ENCODE measurements at places on chromosomes 4 and X.

DNA sequence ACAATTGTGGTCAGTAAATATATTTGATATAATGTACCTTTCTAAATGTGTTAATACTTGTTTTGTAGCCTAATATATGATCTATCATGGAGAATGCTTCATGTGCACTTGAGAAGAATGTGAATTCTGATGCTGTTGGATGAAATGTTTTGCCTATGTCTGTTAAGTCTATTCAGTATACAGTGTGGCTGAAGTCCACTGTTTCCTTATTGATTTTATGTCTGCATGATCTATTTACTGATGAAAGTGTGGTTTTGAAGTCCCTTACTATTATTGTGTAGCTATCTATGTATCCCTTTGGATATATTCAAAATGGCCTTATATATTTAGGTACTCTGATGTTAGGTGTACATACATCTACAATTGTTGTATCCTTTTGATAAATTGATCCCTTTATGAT lies 515.8 kb upstream of the EPHA5 start:
- no peak for DNase-seq

GRCh38 chr4:121898150-121898549 lies 27.9 kb upstream of the BBS7 start:
- DNase-seq, result no peak

- DNase-seq, result no peak
Measured at GRCh38 chr4:87052615-87053014, 117.8 kb downstream of the AFF1 start.

GRCh38 chrX:123357941-123358340 lies 173.9 kb downstream of the GRIA3 start:
- DNase-seq, result no peak

GRCh38 chr4:152499344-152499743 lies 36.5 kb downstream of the FBXW7 start:
- DNase-seq, result no peak

DNA sequence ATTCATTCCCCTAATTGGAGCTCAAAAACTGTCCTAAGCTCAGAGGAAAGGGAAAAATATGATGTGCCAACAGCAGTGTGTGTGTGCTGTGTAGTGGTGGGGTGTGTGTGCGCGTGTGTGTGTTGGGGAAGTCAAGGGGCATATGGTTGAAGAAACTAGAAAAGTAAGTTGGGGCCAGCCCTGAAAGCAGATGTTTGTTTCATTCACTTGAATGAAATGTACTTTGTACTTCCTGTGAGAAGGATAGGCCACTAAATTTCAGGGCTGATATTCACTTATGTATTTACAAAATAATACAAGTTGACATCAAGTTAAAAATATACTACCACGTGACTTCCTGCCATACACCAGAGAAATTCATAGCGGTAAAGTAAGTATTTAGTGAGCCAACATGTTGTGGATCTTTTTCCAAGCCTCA lies 151.3 kb upstream of the JADE1 start:
- no peak for DNase-seq

- no peak for DNase-seq
Measured at GRCh38 chr4:93814722-93815121, 13.8 kb upstream of the ATOH1 start.

DNA sequence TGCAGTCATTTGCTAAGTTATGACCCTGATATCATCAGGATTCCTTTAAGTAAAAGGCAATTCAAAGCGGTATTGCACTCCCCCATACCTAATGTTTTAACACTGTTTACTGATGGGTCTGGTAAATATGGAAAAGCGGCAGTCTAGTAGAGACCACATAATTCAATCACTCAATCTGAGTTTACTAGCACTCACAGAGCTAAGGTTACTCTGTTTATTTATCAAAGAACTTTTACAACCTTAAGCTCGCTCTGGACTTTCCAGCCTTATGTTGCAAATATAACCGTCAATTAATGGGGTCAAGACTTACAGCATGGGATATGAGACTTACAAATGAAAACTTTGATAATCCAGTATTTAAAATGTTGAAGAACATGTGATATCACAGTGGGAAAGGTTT lies 124.5 kb upstream of the ZCCHC13 start:
- DNase-seq, result peak; percentile 34

GRCh38 chrX:153818571-153819383 lies 11.6 kb downstream of the PDZD4 start:
- DNase-seq, result peak; percentile 82

DNA sequence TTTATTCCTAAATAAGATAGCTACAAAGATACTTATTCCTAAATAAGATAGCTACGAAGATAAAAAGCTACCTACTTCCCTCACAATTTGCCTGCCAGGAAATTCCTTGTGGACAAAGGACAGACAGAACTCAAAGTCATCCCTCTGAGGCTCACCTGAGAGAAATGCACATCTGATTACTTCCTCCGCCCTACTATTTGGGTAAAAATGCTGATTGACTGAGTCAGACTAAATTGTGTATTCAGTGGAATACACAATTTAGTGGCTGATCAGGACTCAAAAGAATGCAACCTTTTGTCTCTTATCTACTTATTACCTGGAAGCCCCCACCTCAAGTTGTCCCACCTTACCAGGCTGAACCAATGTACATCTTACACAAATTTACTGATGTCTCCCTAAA lies 10.3 kb upstream of the MAGEB16 start:
- DNase-seq, result no peak

DNA sequence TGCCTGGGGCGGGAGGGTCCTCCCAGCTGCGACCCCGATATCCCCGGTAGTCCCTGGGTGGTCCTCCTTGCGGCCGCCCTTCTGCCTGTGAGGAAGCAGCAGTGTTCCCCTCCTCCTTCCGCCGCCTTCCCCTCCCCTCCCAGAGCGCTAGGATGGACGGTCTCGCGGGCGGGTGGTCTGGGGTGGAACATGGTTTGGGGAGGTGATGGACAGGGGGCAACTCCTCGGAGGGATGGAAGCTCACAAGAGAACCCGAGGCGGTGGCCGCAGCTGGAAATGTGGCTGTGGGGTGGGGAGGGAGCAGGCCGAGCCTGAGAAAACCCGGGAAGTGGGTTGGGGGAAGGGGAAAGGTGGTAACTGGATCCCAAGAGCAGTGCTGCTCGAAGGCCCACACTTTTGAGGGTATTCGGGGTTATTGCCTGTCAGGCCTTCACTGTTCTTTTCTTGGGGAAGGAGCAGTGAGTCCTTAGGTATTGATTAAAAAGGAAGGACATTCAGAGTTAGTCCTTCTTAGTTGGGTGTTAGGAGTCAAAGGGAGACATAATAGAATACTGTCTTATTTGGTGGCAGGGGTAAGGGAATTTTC lies 581 bp downstream of the UBE2K start:
- DNase-seq, result peak; percentile 34

DNA sequence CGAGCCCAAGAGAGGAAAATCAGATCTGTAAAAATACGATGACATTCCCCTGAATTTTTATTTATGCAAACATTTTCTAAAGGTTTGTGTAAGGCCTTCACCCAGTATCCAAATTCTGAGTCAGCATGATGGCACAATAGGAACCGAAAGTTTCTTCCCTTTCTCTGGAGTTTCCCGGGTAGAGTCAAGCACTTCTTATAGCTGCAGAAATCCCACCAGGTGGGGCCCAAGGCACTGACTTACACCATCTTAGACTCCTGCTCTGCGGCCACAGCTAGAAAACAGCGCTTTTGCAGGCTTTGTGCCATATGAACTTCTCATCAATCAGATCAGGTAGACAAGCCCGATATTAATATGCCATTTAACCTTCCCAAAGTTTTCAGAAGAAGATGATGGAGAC lies 13.4 kb downstream of the LEF1 start:
- DNase-seq, result no peak

DNA sequence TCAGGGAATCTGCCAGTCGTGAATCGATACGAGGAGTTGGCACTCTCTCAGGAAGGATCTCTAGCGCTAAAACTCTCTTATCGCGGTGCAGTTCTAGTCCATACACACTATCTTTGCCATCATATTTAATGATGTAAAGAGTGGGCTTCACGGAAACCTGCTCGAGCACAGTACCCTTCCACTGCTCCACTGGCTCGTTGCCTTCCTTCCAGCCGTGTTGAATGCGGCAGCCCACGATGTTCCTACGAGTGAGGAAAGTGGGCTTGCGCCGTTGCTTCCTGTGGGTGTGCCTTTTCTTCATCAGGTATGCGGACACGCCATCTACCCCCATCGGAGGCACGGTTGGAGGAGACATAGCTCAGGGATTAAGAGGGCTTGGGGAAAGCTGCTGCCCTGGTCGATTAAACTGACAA lies 661 bp downstream of the SPIN4 start:
- DNase-seq, result peak; percentile 19

DNA sequence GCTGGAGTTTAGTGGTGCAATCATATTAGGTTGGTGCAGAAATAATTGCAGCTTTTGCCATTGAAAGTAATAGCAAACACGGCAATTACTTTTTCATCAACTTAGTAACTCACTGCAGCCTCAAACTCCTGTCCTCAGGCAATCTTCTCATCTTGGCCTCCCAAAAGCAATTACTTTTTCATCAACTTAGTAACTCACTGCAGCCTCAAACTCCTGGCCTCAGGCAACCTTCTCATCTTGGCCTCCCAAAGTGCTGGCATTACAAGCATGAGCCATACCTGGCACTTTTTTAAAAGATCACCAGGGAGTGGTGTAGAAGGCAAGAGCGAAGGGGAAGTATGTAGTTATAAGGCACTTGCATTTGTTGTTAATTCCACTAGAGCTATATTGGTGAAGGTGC lies 491.1 kb upstream of the ADGRL3 start:
- DNase-seq, result no peak

GRCh38 chr4:8504279-8505007 lies 63.9 kb downstream of the TRMT44 start:
- DNase-seq, result no peak

GRCh38 chr4:169826634-169827187 lies 69.0 kb upstream of the HPF1 start:
- DNase-seq, result no peak

- DNase-seq, result no peak
Measured at GRCh38 chrX:17056868-17057608, 110.6 kb downstream of the REPS2 start.

DNA sequence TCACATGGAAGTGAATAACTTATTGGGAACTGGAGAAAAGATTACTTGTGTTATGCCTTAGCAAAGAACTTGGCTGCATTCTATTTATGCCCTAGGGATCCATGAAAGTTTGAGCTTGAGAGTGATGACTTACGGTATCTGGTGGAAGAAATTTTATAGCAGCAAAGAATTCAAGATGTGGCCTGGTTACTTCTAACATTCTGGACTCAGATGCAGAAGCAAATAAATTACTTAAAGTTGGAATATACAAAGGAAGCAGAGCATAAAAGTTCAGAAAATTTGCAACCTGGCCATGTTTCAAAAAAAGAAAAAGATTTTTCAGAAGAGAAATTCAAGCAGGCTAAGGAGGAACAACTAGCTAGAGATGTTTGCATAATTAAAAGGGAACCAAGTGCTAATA lies 252.3 kb upstream of the WDFY3 start:
- DNase-seq, result no peak

GRCh38 chrX:54509400-54509799 lies 13.4 kb upstream of the FGD1 start:
- no peak for DNase-seq

GRCh38 chrX:119826399-119826959 lies 26.3 kb downstream of the UPF3B start:
- DNase-seq, result no peak

- DNase-seq, result peak; percentile 87
Measured at GRCh38 chrX:70434352-70434866, 10.2 kb upstream of the DLG3 start.

GRCh38 chrX:150564838-150565237 lies 3.6 kb upstream of the MTM1 start:
- no peak for DNase-seq

DNA sequence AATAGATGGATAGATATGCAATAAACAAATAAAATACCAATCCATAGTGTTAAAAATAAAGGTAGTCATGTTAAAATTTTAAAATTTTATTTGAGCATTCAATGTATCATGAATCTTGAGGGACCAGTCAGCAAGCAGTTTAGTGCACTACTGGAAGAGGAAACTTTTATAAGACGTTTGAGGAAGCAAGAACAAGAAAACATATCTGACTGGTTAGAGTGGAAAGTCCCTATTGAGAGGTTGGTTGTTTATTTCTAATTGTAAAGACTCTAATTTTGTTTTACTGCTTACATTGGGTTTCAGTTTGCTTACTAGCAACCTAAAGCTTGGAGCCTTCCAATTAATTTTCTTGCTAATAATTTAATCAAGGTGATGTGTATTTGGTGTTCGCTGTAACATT lies 786.2 kb downstream of the RAB28 start:
- no peak for DNase-seq

DNA sequence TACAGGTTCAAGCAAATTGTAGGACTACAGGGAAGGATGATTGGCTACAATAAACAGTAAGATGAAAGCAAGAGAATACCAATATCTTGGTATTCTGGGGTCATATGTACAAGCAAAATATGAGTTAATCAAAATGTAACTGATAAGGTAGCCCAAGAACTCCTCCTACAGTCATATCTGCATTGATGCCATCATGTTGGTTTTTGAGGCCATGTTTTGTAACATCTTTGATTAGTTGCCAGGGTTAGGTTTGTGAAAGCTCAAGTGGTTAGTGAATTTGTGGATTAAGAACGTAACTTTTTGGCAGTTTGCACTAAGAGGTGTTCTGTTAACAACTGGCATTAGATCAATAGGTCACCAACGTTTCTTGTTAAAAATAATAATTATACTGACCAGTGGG lies 59.6 kb downstream of the USP9X start:
- no peak for DNase-seq

DNA sequence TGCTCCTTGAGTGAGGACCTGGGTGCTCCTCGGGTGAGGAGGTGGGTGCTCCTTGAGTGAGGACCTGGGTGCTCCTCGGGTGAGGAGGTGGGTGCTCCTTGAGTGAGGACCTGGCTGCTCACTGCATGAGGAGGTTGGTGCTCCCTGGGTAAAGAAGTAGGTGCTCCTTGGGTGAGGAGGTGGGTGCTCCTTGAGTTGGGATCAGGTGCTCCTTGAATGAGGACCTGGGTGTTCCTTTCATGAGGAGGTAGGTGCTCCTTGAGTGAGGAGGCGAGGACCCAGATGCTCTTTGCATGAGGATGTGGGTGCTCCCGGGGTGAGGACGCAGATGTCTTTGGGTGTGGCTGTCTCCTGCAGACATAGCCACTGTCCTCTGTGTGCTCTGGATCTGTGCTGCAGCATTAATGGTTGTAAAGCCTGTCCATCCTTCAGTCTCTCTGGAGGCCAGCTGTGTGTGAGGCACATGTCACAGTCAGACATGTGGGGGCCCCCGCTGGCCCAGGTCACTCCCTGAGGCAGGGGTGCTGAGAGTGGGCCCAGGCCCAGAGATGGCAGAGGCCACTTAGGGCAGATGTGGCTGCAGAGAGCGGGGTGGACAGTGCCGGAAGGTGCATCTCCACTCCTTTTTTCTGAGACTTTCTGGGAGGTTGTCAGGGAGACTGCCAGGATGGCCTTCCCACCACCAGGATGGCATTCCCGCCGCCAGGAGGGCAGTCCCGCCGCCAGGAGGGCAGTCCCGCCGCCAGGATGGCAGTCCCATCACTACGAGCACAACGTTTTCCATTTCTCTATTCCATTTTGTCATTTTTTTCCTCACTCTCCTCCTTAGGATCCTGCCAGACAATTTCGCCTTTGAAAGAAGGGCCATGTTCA lies 101.8 kb downstream of the HMX1 start:
- DNase-seq, result no peak
